ENCODE measurements at places on chromosomes 11 and 22.

- no peak for DNase-seq
These were observed 72.0 kb downstream of the SLC1A2 start for GRCh38 chr11:35347173-35347878.

GRCh38 chr22:34111210-34111824, 191.0 kb upstream of the LARGE1 start:
- no peak for DNase-seq

DNA sequence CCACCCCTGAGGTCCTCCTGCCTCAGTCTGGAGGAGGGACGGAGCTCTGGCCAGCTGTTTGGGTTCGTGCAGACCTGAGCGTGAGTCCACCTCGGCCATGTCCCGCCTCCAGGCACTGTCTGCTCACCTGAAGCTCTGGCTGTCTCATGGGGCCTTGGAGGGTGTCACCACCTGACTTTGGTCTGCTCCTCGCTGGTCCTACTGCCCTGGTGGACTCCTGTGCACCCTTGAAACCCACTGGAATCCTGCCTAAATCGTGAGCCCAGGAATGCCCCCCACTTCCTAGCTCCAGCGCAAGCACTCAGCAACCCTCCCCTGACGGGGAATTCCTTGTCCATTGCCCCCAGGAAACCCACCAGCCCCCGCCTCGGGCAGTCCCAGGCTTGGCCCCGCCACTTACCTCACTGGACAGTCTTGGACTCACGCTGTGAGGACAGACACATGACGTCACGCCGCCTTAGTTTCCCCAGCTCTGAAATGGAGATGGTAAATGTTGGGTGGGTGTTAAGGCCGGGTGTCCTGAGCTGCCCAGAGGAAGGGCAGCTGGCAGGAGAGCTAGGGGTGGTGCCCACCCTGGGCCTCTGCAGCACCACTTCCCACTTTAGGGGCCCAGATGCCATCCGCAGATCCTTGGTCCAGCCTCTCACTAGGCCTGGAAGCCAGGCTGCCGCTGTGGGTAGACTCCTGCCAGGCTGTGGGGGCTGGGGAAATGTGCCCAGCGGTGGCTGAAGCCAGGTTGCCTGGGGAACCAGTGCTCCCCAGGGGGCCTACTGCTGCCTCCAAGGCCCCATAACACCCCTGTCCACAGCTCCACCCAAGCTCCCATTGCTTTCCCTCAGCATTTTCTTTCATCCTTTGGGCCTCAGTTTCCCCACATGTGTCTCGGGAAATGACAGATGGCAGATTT, 18.2 kb upstream of the TBX1 start:
- no peak for DNase-seq

- no peak for DNase-seq
These were observed 92.2 kb downstream of the HSD17B12 start for GRCh38 chr11:43772733-43773132.

- DNase-seq, result no peak
These were observed 71.5 kb downstream of the BRD1 start for GRCh38 chr22:49756201-49756600.

DNA sequence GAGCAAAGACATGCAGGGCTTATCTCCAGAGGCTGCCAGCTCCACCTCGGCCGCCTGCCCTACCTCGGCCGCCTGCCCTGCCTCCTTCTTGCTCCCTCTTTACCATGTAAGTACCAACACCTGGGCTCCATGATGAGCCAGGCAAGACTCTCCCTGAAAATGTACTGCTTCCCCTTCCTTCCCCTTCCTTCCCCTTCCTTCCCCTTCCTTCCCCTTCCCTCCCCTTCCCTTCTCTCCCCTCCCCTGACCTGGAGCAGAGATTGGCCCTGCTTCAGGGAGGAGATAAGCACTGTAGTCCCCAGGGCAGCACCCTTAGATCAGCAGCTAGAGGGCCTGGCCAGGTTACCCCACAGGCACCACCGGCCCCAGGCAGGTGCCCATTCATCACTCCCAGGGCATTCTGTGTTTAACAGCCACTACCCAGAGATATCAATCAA, 25.4 kb upstream of the ADORA2A start:
- DNase-seq, result no peak

DNA sequence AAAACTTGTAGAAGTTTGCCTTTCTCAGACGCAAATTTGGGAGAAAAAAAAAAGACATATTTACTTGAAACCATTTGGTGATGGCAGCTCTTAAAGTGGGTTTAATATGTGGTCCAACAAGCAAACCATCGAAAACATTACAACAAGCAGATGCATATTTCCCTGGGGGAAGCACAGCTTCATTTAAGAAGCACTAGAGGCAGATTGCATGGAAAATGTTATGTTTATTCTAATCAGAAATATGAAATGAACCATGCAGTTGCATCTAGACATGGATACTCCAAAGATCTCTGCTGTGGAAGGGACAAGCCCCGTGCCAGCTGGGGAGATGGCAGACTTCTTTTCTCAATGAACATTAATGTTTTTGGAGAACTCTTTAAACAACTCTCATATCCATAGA, 57.4 kb upstream of the PARVA start:
- no peak for DNase-seq

- DNase-seq, result no peak
These were observed 21.3 kb downstream of the BCO2 start for GRCh38 chr11:112196519-112197087.

DNA sequence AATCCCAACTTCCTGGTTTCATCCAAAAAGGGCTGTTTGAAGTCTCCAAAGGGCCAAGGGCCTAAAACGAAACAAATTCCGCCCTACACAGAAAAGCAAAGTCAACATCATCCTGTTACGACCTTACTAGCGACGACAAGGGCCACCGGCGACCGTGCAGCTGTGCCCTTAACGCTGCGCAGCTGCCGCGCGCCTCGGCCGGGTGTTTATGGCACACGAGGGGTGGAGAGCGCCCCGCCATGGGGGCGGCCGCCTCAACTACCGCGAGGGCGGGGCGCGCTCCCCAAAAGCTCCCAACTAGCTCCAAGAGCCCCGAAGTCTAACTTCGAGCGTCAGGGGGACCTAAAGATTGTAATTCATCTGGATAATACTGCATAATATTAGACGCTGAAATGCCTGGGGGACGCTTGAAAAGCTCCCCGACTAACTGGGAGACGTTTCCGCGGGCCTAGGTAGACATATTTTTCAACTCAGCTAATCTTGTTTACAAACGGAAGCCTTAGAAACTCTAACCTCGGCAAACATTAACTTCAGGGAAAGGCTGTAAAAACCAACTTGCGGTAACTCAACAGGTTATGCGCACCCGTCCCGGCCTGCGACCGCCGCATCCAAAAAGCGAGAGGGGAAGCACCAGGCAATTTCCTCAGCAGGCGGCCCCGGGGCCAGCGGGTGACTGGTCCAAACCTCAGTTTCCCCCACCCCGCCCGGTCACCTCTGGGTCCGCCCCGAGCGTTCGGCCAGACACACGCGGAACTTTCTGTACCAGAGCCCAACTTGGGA, 694 bp downstream of the TMEM123 start:
- DNase-seq, result no peak

DNA sequence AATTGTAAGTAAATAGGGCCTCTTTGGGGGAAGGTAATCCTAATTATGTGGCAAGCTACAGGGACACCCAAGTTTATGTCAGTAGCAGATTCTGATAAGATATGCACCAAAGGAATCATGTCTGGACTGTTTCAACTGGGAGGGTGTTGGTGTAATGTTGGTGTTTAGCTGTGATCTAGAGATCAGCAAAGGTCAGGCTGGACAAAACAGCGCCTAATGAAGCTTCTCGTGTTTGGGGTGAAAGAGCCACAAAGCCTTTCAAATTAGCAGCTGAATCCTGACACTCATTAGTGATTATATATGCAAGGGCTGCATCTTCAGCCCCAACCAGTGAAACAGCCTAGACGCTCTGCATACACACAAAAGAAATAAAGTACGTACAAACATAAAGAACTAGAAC, 106.3 kb downstream of the MPPED2 start:
- DNase-seq, result no peak

DNA sequence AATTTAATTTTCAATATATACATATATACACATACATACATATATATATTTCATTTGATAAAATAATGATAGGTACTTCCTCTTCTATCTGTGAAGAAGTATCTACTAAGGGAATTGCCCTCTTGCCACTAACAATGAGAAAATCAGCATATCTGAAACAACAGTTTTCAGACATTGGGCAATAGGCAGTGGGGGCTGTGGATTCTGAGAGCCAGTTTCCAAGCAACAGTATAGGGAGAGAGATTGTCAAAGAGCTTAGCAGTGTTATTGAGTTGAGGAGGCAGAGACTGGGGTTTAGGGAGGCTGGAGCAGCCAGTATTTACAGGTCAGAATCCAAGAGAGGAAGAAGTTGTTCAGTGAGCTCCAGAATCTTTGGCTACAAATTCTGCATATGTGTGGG, 119.3 kb downstream of the ARFGAP2 start:
- no peak for DNase-seq

GRCh38 chr22:38461414-38462081, 6.3 kb upstream of the KDELR3 start:
- no peak for DNase-seq

DNA sequence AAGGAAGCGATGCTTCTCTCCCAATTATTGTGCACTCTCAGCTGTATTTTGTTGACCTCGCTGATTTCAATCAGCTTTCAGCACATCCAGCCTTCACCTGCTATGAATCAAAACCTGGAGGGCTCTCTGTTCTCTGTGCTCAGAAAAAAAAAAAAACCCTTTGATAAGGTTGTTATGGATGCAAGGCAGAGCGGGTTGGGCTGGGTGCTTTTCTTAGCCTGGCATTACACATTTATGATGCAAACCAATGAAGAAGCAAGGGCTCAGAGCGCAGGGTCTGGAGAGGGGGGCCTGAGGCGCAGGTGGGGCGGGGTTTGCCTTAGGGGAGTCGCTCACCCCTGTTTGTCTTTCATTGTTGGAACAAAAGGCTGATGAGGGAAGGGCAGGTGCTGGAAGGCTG, 86.0 kb upstream of the CADM1 start:
- no peak for DNase-seq

GRCh38 chr11:35823742-35824298, 120.0 kb upstream of the LDLRAD3 start:
- DNase-seq, result no peak

GRCh38 chr22:39985383-39986035, 9.2 kb upstream of the FAM83F start:
- no peak for DNase-seq

DNA sequence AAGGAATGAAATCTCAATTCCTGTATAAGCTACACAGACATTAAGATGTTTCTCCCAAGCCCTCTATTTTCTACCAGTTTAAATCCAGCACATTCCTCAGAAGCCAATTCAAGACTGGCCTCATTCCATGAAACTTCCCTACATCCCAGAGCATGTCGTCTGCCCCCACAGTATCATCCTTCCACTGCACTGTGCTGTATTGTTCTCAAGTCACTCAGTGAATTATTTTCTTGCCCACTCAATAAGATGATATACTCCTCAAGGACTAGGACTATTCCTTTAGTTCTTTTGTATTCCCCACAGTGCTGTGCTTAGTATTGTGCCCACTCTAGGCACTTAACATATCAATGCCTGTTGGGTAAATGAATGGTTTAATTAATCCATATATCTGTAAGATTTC, 203.1 kb upstream of the BLID start:
- no peak for DNase-seq

DNA sequence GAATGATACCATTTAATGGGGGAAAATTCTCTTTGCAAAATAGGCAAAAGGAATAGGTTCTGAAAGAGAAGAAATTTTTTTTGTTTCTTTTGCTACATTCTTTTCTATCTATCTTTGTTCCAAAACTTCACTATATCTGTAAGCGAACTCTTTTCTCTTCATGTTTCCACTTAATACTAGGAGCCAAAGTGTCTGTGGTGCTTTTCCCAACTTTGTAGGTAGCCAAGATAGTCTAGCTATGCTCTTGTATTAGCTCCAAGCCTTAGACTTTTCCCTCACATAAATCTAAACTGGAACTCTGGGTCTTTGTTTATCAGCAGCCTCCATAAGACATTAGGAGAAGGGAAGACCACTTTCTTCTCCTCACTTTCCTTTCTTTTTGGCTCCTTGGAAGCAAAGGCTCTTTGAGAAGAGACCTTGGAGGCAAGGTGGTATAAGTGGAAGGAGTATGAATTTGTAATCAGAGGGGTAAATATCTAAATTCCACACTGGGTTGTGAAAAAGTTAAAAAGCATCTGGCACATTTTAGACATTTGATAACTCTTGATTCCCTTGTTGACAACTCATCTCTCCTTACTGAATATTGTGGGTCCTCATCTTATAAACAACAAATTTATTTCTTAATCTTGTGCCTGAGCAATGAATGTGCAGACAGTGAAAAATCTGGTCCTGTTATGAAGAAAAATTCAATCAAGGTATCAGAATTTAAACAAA, 130.0 kb downstream of the EHF start:
- no peak for DNase-seq

DNA sequence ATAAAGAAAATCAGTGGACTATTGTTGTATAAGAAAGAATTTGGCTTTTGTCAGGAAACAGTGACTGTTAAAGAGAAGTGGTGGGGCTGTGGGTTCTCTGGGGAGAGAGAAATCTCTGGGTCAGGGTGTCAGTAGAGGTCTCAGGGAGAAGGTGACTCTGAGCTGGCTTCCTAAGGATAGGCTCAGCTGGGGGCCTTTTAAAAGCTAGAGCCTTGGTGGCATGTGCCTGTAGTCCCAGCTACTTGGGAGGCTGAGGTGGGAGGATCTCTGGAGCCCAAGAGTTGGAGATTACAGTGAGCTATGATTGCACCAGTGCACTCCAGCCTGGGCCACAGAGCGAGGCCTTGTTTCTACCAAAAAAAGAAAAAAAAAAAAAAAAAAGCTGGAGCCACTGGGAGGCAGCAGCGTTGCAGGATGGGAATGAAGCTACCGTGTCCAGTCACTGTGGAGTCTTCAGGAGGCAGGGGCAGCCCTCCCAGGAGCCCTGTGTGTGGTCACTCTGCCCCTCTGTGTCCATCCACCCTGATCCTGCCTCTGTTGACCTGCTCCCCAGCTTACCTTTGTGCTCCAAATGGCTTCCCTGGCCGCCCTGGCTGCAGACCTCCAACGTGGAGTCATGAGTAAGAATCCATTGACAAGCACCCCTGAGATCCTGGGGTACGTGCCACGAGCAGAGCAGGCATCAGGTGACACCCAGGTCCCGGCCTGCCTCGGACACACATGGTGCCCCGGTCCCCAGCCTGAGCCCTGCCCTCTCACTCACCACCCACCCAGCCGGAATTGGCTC, 5.4 kb upstream of the MIF start:
- no peak for DNase-seq

DNA sequence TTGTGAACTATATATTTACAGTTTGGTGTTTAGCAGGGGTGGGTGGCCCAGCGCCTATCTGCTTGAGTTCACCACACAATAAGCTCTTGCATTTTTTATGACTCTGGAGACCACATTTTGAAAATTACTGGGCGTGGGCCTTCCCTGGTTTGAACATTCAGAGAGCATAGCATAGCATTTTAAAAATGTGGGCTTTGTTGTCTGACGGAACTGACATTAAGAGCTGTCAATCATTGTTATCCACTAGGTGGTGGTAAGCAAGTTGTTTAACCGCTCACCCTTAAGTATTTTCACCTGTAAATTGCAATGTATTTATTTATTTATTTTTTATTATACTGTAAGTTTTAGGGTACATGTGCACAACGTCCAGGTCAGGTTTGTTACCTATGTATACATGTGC, 1.0 kb downstream of the NLRP14 start:
- DNase-seq, result no peak

All from cortex of kidney (tissue), 1 donor.